Mesenchymal stem cell (in vitro differentiated cells and primary cell): ENCODE measurements at places on chromosomes 16 and 17.

GRCh38 chr17:70158591-70158990 is 10.7 kb upstream of the KCNJ2 start:
- DNase-seq, result no peak

- no peak for DNase-seq
These were observed 221.0 kb upstream of the CDH13 start for GRCh38 chr16:82405736-82406135.

- DNase-seq, result no peak
These were observed 31.7 kb upstream of the GAN start for GRCh38 chr16:81283044-81283443.

GRCh38 chr17:4566785-4567184 is 6.4 kb upstream of the GGT6 start:
- peak; percentile 63 for DNase-seq

- no peak for DNase-seq
These were observed 285.8 kb downstream of the NPIPA8 start for GRCh38 chr16:18050777-18051176.

DNA sequence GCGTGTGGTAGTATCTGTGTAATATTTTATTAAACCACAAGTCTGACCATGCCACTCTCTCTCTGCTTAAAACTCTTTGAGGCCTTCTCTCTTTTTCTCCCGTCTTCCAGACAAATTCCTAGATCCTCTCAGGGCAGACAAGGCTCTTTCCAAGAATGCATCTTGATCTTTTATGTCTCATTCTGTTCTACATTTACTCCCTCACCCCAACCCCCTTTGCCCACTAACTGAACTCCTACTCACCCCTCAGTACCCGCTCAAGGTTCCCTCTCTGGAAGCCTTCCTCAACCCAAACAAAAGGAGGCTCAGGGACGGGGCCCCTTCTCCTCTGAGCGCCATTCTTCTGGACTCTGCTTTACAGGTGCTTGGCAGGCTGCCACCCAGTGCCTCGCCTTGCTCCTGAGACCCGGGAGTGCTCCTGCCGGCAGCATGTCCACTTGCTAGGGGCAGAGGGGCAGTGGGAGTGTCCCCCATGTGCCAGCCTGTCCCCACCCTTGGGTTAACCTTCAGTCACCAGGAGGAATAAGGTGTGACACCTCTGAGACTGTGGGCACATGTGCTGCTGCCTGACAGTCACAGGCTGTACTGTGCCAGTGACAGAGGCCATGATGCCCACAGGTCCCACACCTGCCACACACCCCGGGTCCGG is 9.2 kb downstream of the SLC13A2 start:
- DNase-seq, result no peak

DNA sequence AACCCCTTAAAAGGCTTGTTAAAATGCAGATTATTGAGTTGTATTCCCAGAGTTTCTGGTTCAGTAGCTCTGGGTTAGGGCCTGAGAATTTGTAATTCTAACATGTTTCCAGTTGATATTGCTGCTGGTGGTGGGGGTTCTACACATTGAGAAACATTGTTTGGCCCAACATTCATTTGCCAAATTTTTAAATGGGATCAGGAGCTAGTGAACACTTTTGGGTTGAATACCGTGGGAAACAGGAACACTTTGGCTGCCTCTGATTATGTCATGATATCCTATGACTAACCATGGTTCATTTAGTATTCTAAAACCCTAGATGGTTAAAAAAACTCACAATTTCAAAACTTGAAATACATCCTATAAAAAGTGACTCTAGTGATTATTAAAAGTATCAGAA is 89.3 kb downstream of the RPGRIP1L start:
- no peak for DNase-seq

- DNase-seq, result no peak
These were observed 11.7 kb upstream of the FAM20A start for GRCh38 chr17:68612923-68613292.

- no peak for DNase-seq
These were observed 2.4 kb upstream of the ITGAX start for GRCh38 chr16:31352376-31353115.

DNA sequence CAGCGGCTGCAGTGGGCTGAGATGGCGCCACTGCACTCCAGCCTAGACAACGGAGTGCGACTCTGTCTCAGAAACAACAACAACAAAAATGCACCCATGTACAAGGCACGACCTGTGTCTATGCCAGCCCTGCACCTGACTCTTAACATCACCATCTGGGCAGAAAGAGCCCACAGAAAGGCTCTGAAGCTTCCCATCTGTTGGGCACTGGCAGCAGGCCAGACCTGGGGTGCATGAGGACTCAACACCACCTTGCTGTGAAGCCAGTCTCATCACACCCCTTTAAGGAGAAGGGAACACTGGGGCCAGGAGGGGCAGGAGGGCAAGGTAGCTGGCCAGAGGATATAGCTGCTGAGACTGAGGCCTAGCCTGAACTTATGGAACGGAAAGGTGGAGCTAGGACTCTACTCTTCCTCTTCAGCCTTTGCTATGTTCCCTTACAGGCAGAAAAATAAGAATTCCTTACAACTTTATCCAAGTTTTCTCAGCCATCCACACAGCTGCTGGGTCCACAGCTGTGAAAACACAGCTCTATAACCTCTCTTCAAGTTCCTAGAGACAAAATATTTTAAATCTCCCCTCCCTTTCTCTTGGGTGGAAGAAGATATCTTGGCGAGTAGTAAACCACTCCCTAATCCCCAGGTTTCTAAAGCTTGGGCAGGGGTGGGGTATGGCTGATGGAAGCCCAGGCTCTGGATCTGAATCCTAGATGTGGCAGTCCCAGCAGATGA is 2.8 kb downstream of the ELOB start:
- DNase-seq, result no peak

- no peak for DNase-seq
These were observed 2.1 kb upstream of the GNA13 start for GRCh38 chr17:65058593-65058992.

GRCh38 chr17:43900858-43901754 is 6.2 kb downstream of the MPP2 start:
- DNase-seq, result no peak

- DNase-seq, result no peak
These were observed 10.4 kb downstream of the KCNH6 start for GRCh38 chr17:63533433-63534077.

DNA sequence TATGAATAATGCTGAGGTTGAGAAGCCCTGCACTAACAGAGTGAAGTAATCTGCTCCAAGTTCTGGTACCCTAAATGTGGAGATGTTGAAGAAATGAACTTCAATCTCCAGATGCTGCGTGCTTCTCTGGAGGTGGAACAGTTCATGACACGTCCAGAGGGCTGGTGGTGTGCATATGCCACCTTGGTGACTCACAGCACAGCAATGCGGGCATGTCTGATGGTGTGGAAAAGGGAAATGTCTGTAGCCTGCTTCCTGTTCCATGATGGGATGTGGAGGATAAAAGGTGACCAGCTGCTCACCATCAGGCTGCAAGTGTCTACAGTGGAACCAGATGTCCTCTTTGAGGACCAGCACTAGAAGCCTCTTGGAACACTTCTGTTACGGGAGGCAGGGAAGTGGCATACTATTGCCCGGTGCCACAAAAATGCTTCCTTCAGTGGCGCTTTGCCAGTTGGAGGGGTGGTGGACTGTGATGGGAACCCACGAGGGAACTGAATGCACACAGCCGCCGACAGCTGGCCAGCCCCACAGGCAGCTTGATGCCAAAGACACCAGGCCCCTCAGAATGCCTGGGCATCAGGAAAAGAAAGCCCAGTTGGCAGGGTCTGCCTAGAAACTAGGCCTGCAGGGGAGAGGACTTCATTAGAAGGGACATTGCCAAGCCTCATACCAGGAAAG is 19.9 kb downstream of the SNX11 start:
- DNase-seq, result peak; percentile 16

DNA sequence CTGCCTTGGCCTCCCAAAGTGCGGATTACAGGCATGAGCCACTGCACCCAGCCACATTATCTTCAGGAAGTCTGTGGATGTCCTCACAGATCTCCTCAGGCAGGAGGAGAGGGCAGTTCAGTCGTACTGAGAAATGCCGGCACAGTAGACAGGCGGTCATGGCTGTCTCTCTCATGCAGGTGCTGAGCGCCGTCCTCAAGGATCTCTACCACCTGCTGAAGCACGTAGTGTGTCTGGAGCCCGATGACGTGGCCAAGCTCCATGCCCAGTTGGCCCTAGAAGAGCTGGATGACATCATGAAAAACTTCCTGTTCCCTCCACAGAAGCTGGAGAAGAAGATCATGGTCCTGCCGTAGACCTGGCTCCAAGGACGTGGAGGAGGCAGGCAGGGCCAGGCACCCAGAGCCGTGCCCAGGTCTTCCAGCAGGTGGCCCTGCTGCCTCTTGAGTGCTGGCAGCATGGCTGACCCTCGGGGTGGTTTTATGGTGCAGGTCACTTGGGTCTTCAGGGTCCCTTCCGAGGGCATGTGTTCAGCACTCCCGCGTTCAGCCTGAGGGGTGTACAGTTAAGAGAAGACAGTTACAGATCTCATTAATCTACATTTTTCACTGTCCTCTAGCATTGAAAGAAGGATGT is 22.0 kb upstream of the HAS3 start:
- DNase-seq, result no peak

GRCh38 chr16:88430524-88431446 is 22.3 kb upstream of the ZFPM1 start:
- no peak for DNase-seq

- DNase-seq, result no peak
These were observed 17.5 kb downstream of the PIPOX start for GRCh38 chr17:29060475-29060874.

DNA sequence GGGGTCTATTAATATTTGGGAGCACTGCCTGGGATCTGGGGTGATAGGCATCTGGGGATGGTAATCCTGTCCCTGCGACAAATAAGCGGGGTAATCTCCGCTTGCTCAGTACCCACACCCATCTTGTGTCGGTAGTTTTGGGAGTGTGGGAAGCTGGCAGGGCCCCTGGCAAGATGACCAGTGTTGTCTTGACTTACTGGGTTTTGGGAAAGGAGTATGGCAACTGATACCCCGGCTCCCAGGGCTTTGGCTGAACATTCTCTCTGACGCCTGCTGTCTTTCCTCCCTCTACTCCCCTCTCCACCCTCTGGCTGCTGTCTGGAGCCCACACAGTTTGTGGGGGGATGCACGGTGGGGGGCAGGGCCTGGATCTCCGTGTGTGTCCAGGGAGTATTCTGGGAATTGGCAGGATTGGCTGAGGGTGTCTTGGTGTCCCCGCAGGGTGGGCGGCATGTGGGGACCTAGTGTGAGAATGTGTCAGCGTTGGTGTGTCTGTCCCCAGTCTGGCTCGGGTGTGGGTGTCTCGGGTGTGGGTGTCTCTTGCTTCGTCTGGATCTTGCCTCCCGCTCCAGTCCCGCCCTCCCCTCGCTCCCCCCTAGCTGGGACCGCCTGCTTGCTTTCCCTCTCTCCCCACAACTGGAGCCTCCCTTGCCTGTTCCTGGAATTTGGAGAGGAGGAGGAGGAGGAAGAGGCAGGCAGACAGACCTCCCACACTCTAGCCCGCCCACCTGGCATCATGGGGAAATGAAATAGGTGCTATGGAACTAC is 12.0 kb downstream of the RARA start:
- no peak for DNase-seq

DNA sequence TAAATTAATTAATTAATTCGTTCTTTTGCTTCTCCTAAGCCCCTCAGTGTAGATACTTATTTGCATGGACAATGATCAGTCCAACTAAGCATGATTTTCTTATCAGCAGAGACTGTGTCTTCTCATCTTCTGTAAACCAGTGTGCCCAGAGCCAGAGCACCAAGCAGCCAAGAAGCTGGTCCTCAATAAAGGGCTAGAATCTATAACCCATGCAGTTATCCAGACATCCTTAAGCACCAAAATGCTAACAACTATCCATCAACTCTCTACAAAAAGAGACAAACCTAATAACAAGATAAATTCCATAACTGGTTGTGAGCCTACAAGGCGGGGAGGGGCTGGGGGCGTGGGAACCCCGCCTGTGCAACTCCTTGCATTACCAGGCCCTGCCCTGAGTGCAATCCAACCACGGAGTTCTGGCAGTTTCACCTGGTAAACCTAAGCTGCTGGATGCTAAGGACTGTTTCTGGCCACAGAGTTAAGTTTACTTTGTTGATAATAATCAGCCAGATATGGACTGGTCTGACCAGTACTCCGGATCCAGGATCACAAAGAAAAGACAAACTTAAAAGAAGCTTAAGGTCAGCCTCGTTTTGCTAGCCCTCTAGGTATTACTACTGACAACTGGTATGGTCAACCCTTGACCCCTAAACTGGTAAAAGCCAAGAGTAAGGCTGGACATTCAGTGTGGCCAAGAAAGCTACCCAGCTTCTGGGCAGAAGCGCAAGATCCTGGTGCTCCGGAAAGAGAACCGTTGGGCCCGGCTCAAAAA is 51.5 kb downstream of the ZFHX3 start:
- no peak for DNase-seq

GRCh38 chr17:14116263-14117024 is 47.1 kb downstream of the COX10 start:
- DNase-seq, result no peak

DNA sequence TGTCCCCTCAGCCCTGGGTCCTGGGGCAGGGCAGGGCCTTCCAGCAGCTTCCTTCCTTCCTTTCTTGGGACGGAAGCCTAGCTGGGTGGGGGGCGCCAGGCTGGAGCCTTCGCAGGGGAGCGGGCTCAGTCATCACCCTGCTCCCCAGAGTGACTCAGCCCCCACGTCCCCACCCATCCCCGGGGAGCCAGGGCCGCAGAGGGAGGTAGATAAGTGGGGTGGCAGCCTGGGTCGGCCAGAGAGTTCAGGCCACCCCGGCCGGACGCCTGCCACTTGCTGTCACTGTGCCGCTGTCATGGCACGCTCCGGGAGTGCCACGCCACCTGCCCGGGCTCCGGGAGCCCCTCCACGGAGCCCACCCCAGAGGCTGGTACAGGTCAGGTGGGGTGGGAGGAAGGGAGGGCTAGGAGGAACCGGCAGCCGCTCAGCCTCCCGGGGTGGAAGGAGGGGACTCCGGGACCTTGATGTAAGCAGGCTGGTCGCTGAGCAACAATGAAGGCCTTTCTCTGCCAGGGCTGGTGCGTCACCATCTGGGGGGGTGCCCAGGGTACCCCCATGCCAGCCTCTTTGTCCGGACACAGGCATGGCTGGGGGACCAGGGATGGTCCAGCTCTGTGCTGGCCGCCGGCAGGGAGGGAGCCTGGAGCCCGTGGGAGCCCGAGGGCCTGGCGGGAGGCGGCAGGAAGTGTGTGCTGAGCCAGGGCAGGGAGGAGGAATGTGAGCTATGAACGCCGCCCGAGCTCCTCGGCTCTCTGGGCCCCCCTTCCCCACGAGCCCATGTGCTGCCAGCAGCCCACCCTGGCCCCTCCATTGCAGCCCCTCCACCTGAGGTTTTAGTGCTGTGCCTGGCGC is 6.6 kb downstream of the NHERF2 start:
- peak; percentile 74 for DNase-seq
